ENCODE measurements at places on chromosomes 2 and 18.
A peak's percentile ranks its signal among the peaks of the same experiment; 100 is the strongest.

DNA sequence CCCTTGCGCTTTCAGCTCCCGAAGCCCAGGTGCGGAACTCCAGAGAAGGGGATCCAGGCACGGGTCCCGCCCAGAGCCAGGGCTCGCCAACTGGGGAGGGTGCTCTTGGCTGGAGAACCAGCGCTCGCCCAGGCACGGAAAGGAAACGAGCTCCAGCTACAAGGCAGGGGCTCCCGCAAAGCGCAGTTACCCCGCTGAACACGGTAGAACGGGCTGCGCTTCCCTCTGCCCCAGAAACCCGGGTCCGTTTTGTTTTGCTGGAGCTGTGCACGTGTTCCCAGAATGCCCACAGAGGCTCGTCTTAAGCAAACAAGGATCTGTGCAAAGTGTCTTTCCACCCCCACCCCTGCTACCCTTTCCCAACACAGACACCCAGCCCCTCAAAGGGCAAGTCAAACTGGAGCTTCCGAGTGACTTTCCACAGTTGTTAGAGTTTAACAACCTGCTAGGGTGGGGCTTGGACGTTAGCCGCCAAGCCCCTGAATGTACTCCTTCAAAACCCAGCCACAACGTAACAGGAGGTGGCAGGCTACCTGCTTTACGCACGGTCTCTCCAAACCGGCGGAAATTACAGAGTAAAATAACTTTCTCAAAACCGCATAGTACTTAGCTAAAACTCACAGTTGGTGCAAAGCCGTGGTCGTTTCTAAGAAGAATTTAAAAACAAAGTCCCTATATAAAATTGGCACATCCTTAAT, 775 bp downstream of the RNF125 start:
- peak; percentile 32 for DNase-seq

GRCh38 chr2:8922431-8922830, 81.1 kb downstream of the MBOAT2 start:
- DNase-seq = no peak

GRCh38 chr18:58314284-58314683, 270.3 kb downstream of the NEDD4L start:
- no peak for DNase-seq

DNA sequence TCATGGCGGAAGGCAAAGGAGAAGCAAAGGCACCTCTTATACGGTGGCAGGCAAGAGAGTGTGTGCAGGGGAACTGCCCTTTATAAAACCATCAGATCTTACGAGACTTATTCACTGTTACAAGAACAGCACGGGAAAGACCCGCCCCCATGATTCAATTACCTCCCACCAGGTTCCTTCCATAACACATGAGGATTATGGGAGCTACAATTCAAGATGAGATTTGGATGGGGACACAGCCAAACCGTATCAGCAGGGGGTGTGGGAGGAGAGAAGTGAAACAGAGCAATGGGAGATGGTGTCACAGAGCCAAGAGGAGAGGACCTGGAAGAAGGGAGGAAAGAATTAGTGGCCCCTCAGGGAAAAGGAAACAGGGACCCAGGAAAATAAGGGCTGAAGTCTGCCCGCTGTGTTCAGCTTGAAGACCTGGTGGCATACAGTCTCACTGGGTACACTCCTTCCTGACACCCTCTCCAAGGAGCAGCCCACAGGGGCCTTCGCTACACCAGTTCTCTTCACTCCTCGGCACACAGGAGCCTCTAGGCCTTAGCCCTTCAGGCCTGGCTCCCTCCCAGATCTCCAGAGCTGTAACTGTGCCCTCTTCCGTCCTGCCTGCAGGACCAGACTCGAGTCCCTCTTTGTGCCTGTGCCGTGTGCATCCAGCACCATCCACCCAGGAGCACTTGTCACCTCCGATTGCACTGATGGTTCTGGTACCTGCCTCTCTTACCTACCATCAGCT, 262.1 kb downstream of the EIPR1 start:
- no peak for DNase-seq

- DNase-seq = no peak
Observed at GRCh38 chr2:200193331-200193730, 113.2 kb upstream of the SPATS2L start.

DNA sequence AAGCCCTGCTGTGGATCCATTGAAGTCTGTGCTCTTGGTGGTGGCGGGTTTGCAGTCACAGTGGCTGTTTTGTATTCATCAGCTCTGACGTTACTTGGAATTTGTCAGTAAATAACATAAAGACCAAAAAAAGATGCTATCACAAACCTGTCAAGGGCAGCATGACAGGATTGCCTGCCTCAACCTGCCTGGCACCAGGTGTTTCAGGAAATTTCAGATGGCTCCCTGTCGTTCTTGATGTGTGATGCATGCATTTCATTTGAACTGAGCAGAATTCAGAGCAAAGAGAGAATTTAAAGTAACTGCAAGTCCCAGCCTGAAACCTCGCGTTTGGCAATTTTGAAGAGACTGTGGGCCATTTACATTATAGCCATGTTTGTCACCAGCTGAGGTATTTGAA, 50.3 kb upstream of the EPC2 start:
- DNase-seq = peak; percentile 77

DNA sequence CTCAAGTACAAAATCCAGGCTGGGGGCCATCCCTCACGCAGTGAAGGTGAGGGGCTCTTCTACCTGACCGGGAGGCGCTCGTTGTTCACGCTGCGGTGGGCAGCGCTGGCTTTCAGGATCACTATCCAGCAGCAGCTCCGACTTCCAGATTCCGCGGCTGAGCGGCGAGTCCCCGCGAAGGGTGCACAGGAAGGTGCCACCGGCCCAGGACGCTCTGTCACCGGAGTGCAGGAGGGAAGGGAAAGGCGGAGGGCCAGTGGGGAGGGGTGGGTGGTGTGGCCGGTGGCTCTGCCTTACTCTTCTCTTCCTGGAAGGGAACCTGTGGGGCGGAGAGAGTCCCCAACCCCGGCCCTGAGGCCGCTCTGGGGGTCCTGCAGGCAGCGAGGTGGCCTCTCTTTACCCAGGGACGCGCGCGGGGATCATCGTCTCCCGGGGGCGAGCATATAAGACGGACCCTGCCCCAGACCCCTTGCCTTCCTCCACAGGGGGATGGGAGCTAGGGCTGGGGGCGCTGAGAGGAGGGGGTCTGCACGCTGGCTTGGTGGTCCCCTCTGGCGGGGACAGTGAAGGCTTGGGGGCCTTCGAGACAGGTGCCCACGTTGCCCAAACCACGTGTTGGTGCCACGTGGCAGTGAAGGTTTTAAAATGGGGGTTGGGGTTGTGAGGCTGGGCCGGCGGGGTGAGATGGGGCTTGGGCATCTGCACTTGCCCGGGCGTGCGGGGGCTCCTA, 26.9 kb upstream of the HS6ST1 start:
- no peak for DNase-seq

DNA sequence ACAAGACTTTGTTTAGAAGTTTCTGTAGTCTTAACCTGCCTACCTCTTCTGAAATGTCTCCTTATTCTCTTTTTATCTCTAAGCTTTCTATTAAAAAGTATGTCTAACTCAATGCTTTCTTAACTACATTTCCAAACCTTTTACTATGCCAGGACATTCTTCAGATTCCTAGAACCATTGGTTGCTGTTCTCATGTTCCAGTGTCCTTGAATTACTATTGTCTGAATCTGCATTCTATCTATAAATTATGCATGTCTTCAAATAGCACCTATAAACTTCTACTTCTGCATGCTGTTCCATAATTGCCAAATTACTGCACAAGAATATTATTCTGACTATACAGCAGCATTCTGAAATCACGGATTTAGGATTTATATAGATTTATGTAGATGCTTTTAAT, 166.0 kb upstream of the VWC2L start:
- DNase-seq = no peak

DNA sequence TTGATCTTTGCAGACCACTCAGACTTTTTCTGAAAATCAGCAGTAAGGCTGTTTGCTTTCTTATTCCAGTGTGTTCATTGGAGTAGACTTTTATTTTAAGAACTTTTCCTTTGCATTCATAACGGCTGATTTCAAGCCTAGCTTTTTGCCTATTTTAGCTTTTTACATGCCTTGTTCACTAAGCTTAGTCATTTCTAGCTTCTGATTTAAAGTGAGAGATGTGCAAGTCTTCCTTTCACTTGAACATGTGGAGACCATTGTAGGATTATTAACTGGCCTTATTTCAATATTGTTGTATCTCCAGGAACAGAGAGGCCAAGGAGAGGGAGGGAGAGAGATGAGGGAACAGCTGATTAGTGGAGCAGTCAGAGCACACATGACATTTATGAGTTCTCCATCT, 32.1 kb downstream of the RNMT start:
- no peak for DNase-seq

GRCh38 chr2:152490686-152491455, 155.9 kb downstream of the FMNL2 start:
- no peak for DNase-seq

GRCh38 chr2:216713691-216714336, 18.5 kb upstream of the IGFBP5 start:
- no peak for DNase-seq

- DNase-seq = no peak
Observed at GRCh38 chr18:49155410-49155809, 204.6 kb upstream of the SMAD7 start.

DNA sequence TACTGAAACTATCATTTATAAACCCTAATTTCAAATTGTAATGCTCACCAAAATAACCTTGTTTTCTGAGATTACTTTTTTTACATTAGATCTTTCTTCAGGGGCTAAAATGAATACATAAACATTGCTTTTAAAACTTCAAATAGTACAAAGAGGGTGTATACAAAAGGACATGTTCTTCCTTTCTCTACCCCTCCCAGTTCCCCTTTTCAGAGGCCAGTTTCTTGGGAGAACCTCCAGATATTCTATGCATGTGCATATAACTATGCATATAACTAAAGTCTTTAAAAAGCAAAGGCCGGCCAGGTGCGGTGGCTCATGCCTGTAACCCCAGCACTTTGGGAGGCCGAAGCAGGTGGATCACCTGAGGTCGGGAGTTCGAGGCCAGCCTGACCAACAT, 10.6 kb upstream of the FAM117B start:
- DNase-seq = no peak

DNA sequence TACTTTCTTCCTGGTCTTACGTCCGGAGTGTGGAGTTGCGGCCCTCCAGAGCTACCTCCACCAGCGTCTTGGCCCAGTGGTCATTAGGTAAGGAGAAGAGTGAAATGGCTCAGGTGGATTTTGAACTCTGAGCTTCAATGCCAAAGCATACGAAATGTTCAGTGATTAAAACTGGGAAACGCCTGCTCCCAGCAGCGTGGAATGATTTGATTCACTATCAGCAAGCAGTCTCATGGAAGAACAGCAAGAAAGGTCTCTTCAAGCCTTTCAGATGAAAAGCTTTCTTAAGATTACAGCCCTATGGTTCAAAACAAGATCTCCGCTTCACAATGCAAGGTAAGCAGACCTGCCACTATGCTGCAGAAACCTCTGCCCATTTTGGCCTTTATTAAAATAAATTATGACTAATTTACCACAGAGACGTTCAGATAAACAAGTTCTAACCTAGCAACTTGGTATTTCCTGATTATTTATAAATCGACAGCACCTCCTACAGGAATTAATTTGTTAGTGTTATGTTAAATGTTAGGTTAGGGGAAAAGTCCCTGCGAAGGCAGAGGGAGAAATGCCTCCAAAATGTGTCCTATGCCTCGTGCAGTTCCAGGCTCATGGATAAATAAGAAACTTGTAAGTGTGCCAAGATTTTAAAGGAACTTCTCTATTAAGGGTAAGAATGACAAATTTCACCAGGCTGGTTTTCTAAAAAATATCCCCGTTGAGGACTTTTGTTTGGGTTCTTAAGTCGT, 10.1 kb downstream of the SP9 start:
- peak; percentile 43 for DNase-seq

GRCh38 chr18:5582849-5583681, 39.3 kb upstream of the EPB41L3 start:
- DNase-seq = no peak

- DNase-seq = peak; percentile 82
Observed at GRCh38 chr2:239465017-239466001, 64.5 kb upstream of the HDAC4 start.

- DNase-seq = no peak
Observed at GRCh38 chr2:235052514-235053354, 100.9 kb downstream of the SH3BP4 start.

GRCh38 chr2:191105082-191105481, 45.7 kb downstream of the STAT4 start:
- no peak for DNase-seq

- DNase-seq = no peak
Observed at GRCh38 chr18:70260683-70261082, 28.2 kb upstream of the SOCS6 start.

DNA sequence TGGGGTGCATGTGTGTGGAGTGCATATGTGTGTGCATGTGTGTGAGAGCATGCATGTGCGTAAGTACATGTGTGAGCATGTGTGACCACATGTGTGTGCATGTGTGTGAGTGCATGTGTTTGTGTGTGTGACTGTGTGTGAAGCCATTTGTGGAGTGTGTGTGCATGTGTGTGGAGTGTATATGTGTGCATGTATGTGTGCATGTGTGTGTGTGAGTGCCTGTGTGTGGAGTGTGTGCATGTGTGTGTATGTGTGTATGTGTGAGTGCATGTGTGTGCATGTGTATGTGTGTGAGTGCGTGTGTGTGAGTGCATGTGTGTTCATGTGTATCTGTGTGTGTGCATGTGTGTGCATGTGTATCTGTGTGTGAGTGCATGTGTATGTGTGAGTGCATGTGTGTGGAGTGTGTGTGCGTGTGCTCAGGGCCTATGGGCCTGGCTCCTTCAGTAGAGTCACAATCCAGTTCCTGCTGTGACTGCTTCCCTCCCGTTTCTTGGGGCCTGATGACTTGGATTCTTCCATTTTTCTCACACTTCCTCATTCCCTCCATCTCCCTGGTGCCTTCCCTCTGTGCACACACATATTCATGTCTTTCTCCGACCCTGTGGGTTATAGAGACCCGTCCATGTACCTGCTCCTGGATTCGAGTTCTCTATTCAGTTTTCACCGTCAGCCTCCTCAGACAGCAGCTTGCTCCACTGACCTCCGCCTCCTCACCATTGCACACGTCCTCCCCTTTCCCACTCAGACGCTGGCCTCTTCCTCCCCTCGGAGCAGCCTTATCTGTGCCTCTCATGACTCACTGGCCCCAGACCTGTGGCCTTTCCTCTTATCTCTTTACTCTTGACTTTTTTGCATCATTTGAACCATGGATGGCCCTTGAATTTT, 25.2 kb downstream of the TOGARAM2 start:
- DNase-seq = no peak

- peak; percentile 68 for DNase-seq
Observed at GRCh38 chr2:38115216-38116032, 39.5 kb upstream of the CYP1B1 start.

DNA sequence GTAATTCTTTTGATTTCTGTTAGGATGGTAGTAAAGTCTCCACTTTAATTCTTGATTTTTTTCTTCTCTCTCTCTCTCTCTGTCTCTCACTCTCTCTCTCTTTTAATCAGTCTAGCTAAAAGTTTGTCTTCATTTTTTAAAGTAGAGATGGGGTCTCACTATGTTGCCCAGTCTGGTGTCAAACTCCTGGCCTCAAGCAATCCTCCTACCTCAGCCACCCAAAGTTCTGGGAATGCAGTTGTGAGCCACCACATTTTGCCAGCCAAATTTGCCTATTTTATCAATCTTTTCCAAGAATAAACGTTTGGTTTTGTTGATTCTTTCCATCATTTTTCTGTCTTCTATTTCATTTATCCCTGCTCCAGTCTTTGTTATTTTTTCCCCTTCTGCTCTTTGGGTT, 23.9 kb upstream of the ACOXL start:
- DNase-seq = no peak

Data from NCI-H345 (cell line).